ENCODE measurements at places on chromosomes 6 and 20.
A peak's percentile ranks its signal among the peaks of the same experiment; 100 is the strongest.

DNA sequence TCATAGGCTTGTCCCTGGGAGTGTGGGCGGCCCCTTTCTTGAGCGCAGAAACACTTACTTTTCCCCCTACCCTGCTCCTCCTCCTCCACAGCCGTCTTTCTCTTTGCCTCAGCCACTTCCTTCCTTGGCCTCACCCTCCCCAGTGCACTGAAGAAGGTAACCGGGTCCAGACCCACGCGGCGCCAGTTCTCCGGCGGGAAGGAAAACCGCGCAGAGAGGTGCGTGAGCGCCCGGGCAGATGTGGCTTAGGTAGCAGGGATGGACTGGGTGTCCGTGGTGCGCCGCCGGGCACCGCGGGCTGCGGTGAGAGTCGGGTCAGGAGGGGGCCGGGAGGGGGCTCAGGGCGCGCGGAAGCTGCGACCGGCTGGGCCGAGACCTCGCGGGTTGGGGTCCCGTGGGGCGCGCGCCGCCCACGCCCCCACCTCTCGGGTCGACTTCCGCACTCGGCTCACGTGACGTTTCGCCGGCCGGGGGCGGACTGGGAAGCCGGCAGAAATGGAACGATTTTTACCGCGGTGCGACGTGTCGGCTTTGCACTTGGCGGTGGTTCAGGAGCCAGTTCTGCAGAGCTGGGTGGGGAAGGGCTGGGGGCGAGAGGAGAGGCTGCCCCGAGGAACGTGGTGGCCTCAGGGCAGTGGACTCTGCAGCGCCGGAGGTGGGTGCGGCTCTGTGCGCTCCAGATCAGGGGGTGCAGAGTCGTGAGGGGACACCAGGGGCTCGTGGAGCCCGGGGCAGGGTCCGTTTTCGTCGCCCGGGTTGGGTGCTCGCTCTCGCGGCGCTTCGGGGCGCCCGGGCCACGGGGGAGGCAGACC lies at the start of gene ABRACL:
Gene ABRACL (plus strand): TSS at position 88 of the 812 bp plus-strand sequence. CDS start 5,416 bp downstream, outside the sequence.
- peak; percentile 23 for DNase-seq

- DNase-seq: peak; percentile 16
Observed at GRCh38 chr6:6386010-6386409, 65.5 kb upstream of the F13A1 start.

- no peak for DNase-seq
Observed at GRCh38 chr20:58102744-58103516, 125.5 kb downstream of the ANKRD60 start.

DNA sequence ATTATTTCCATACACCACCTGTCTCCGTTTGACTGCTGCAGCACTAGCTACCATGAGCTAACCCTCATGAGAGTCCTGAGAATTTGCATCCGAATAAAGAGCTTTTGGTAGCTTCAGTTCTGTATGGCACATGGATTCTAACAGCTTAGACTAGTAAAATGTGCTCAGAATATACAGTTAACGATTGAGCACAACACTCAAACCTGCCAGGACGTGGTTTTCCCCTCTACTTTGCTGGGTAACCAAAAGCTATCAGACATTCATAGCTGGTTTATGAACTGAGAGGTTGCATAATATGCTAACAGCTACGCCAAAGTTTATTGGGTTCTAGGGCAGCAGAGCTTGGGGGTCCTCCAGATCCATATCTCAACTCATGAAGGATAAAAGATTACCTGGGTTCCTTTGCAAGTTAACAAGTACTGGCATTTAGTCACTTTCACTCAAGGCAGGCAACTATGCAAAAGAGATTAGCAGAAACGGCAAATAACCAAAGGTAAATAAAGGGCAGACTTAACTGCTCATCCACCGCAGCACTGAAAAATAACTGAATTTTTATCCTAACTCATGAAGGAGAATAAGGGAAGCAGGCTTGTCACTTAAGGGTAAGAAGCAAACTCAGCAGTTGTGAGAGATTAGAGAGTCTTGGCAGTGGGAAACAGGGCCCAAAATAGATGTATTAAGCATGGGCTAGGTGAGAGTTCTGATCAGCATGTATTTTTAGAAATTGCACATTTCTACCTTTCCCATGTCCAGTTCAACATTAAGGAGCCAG lies 29.4 kb downstream of the NUDT3 start:
- peak; percentile 11 for DNase-seq

DNA sequence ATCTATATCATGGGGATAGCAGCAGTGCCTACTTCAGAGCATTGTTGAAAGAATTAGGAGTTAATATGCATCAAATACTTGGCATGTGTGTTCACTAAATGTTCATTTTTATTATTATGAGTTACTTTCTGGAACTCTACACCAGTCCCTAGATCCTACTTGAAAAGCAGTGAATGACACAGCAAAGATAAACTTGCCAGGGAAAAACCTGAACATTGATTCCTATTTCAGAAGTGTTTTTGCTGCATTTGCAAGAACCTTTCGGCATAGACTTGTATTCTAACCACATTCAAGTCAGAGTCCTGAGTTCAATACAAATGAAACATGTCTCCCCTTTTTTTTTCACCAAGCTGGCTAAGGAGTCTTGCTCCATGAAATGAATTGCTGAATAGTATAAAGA lies 187.4 kb upstream of the TAB2 start:
- DNase-seq: no peak

- no peak for DNase-seq
Observed at GRCh38 chr6:3001773-3002293, 2.1 kb downstream of the NQO2 start.

DNA sequence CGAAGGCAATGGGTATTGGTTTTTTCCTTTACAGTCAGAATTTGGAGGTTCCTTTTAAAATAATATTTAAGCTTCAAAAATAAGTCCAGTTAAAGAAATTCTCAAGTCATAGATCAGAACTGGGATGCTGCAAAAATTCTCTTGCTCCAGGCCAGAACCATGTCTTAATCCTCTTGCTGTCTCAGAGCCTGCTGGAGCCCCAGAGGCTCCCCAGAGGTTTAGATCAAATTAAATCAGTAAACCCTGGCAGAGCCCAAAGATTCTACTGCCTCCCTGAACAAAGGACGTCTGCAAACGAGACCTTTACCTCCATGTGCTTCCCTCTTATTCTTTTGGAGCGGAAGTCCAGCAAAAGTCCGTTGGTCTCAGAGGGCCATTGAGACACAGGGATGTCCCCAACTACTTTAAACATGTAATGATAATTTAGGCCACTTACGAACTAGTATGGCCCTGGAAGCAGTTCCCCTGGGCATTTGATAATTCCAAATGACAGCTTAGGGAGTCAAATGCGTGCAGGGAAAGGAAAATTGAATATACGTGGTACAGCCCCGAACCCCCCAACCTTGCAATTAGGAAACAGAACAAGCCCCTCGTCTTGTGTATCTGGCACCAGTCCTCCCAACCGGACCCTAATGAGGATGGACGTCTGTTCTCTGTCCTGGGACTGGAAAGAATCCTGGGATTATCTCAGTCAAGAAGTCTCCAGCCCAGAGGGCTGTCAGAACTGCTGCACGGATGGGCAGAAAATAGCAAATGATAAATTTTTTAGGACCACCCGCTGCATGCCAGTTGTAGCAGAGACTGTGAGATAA lies 31.5 kb downstream of the SULF2 start:
- DNase-seq: no peak

DNA sequence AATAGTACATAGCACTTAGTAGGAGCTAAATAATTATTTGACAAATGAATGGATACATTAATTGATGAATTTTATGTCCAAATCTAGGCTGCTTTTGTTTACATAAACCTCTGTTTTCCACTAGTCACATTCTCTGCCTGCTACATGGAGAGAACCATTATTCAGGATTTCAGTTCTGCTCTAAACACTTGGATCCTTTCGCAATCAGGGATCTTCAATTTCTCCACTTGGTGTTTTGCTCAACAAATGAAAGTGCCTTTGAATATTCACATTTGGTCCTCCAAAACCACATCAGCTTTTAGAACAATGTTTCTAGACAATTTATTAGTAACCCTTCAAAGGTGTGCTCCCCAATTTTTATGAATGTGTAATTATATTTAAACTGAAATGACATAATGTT lies 30.6 kb upstream of the HLA-DQB1 start:
- DNase-seq: no peak

DNA sequence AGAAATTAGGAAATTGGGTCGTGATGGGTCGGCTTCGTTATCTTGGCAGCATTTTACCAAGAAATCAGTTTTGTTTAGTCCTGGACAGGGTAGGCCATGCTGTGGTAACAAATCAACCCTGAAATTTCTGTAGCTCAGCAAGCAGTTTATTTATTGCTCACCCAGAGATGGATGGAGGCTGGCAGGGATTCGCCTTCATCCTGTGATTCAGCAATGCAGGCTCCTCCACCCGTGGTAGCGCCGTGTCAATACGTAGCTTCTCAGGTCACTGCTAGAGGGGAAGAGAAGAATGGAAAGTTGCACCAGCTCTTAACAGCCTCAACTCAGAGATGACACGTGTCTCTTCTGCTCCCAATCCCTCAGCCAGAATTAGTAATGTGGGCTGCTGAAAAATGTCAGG lies 157.0 kb upstream of the SGK1 start:
- no peak for DNase-seq

DNA sequence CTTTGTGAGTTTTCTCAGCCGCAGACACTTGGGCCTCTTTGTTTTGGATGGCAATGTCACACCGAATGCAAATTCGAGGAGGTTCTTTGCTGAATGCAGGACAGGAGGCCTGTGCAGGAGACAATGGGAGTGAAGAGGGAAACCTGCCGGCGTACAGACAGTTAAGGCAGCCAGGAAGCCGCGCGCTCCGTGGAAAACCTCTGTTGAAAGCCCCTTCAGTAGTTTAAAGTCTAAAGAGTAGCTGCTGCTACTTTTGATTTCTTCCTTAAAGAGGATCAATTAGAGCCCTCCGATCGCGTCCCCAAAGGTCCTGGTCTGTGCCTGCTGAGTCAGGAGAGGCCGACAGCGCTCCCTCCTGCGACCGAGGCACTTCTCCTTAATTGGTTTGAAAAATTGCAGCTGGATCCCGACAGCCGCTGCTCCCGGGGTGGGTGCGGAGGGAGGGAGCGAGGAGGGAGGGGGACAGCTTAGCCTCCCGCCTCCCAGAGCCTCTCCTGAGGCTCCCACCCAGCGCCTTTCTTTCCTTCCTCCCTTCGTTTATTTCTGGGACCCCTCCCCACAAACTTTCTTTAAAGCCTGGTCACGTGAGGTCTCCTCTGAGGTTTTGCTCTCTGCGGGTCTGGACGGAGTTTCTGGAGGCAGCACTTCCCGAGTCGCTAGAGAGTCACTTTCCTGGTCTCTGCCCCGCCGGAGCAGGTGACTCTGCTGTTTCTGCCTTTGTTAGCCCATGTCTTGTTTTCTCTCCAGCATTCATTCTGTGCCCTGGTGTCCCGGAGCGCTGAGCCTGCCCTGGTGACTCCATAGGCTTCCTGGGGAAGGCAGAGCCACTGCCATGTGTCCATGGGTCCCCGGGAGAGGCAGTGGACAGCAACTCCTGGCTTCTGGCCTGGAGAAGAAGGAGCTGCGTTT lies 22.3 kb upstream of the RPP40 start:
- DNase-seq: peak; percentile 62

GRCh38 chr6:105087571-105088211 lies 92.1 kb downstream of the POPDC3 start:
- DNase-seq: peak; percentile 76

- peak; percentile 1 for DNase-seq
Observed at GRCh38 chr6:153312634-153313033, 181.6 kb upstream of the RGS17 start.

DNA sequence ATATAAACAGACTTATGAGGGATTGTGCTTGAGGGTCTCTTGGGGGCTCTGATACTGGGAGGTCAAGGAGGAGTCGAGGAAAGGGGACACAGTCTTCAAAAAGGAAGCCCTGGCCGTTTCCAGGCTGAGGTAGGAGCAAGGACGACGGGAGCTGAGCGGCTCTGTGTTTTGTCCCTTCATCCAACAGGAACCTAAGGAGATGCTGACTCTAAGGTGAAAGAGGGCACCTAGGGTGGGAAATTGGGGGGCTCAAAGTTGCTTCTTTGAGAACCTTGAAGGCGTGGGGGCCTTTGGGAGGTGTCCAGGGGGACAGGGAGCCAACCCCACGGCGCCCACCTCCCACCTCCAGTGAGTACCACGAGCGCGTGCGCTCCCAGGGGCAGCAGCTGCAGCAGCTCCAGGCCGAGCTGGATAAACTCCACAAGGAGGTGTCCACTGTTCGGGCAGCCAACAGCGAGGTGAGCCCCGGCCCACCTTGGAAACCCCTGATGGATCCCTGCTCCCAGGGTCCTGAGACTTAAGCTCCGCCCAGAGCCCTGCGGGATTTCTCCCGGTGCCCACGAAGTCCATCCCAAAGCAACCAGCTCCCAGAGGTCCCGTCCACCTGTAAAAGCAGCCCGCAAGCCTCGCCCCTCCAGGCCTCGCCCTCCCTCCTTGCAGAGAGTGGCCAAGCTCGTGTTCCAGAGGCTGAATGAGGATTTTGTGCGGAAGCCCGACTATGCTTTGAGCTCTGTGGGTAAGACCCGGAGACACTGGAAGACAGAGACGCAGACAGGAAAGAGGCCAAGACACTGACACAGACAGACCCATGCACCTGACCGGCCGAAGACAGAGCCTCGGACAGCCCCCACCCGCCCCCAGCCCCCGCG lies 2.9 kb downstream of the SPAG4 start:
- no peak for DNase-seq

GRCh38 chr6:56242346-56242745 lies 5.0 kb downstream of the COL21A1 start:
- DNase-seq: peak; percentile 38

DNA sequence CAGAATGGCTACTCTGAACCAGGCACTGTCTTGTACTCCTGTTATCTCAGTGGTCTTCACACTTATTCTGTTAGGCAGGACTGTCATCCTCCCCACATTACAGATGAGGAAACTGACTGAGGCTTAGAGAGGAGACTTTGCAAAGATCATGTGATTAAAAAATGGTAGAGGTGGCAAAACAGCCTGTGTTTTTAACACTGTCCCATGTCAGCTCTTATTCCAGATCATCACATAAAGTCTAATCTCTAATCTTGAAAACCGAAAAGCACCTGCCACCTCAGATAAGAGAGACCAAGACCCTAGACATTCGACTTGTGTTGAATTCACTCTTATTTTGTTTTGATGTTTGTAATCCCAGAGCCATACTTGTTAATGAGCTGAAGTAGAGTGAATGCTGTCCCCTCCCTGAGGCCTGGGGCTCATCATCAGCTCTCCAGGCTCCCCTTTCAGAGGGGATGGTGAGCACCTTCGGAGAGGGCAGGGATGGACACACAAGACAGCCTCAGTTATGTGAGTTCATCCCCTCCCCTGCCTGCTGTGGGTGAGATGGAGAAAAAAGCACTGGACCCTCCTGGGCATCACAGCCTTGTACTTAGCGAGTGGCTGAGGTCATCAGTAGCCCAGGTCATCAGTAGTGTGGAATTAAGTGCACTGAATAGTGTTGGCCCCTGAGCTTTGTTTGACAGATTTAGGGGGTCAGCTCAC lies 30.6 kb downstream of the MTHFD1L start:
- DNase-seq: no peak
